ENCODE measurements at places on chromosomes 11 and 22. TPM values are rescaled to one million over a fixed set of nuclear protein-coding genes. Genes with fewer than 3 reads are reported as not detected.

Gene OR51B4
- total RNA-seq: not detected

DNA sequence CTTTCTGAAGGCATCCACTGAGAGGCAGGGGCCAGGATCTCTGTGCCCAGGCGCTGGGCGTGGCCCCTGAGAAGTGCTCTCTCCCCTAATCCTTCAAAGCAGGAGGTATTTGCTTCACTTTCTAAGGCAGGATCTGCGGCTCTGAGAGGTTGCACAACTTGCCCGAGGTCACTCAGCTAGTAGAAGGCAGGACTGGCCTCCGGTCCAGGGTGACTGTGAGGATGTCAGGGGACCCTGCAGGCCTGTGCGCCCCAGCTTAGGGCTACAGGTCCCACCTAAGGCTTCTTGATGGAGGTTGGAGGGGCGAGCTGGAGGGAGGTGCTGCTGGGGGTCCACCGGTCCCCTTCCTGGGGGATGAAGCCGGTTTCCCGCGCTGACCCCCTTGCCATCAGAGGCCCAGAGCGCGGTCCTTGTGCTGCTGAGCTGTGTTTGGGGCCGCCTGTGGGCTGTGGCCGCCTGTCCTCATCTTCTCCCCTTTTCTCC lies 979 bp downstream of the SMIM38 start:
- peak overlapping the region; percentile 68 for H3K27ac ChIP-seq
- DNase-seq: no peak
- no peaks in the 10 kb centered on the region for H3K27me3 ChIP-seq
- no peak overlapping the region for H3K4me3 ChIP-seq

GRCh38 chr11:135027461-135027860 lies 615.4 kb upstream of the B3GAT1 start:
- no peak overlapping the region for H3K4me3 ChIP-seq
- H3K4me1 ChIP-seq: no peaks in the 10 kb centered on the region
- no peaks in the 10 kb centered on the region for H3K36me3 ChIP-seq
- no peak overlapping the region for H3K27ac ChIP-seq
- DNase-seq: no peak

- H3K36me3 ChIP-seq: peaks cover 11% of the 10 kb centered on the region
- no peak for DNase-seq
- no peak overlapping the region for H3K27ac ChIP-seq
These were observed 119.7 kb downstream of the CWF19L2 start for GRCh38 chr11:107337917-107338316.

DNA sequence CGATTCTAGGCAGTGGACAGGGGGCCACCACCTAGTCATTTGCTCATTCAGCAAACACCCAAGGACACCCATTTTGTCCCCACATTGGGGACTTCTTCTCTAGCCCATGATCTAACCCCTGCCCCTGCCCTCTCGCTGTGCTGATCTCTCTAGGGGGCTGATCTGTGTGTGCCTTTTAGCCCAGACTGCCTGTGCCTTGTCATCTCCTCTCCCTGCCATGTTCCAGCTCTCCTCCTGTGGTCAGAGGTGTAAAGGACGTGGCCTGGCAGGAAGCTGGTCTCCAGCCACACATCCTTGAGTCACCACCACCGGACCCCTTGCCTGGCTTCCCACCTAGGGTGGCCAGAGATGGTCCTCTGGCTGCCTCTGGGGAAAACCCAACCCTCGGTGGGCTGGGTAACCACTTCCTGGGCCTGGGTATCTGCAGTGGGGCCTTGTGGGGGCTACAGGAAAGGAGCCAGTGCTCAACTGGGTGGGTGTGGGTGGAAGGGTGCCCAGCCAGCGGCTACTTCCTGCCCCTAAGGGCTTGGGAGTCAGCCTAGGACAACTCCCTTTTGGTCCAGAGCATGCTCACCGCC lies 1.3 kb downstream of the CTSW start:
- no peak overlapping the region for H3K27ac ChIP-seq
- no peak for DNase-seq
- peaks cover 18% of the 10 kb centered on the region for H3K36me3 ChIP-seq
- no peak overlapping the region for H3K4me3 ChIP-seq
- H3K27me3 ChIP-seq: no peaks in the 10 kb centered on the region

- H3K4me1 ChIP-seq: peaks cover 24% of the 10 kb centered on the region
- no peak for DNase-seq
- H3K27me3 ChIP-seq: no peaks in the 10 kb centered on the region
- H3K27ac ChIP-seq: peak overlapping the region; percentile 35
- H3K36me3 ChIP-seq: no peaks in the 10 kb centered on the region
These were observed 411.5 kb upstream of the DDI1 start for GRCh38 chr11:103624708-103625623.

Gene MN1
- total RNA-seq: 145 TPM

Gene PHLDA2
- 96.1 TPM for total RNA-seq

DNA sequence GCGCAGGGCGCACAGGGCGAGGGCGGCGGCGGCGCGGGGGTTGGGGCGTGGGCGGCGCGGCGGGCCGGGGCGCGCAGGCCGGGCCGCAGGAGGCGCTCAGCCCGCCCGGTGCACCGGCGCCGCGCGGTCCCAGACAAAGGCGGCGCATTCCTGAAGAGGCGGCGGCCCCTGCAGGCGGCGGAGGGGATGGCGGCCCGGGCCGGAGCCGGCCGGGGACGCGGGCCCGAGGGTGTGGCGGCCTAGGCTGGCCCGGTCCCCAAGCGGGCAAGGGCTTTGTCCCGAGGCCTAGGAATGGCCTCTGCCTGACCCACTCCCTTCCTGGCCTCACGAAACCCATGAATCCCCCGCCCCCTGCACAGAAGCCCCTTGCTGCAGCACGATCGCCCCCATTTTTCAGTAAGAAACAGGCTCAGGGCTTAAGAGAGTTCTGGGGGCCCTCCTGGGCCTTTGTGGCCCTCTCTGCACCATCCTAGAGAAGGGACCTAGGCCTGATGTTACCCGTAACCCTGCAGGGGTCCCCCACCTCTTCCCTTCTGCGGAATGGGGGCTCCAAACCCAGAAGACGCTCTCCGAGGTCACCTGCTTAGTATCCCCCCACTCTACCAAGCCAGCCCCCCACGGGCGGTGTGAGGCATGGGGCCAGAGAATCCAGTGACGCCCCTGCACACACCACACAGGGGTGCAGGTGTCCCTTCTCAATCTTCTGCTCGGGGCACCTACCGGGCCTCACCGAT lies at the start of gene RTN4R:
Gene RTN4R, minus strand, starts transcription at position 40 of the 734 bp plus-strand sequence. CDS start 226 bp downstream, outside the sequence.
- H3K36me3 ChIP-seq: no peaks in the 10 kb centered on the region
- no peak within 1 kb of the TSS for H3K27ac ChIP-seq
- H3K27me3 ChIP-seq: no peaks in the 10 kb centered on the region
- H3K4me3 ChIP-seq: peak within 1 kb of the TSS; percentile 59
- no peak for DNase-seq

Gene SLC35E4
- 10.2 TPM for total RNA-seq

Gene FGF19
- total RNA-seq: 0.13 TPM

Gene PAFAH1B2
- 84.5 TPM for total RNA-seq

Gene CCDC157
- 2.9 TPM for total RNA-seq

- peaks cover 4% of the 10 kb centered on the region for H3K36me3 ChIP-seq
- H3K27ac ChIP-seq: no peak overlapping the region
- no peaks in the 10 kb centered on the region for H3K27me3 ChIP-seq
- H3K4me3 ChIP-seq: no peak overlapping the region
- no peak for DNase-seq
- H3K4me1 ChIP-seq: peaks cover 27% of the 10 kb centered on the region
These were observed 10.6 kb downstream of the FLI1 start for GRCh38 chr11:128704517-128704916.

- no peaks in the 10 kb centered on the region for H3K27me3 ChIP-seq
- peaks cover 10% of the 10 kb centered on the region for H3K36me3 ChIP-seq
- no peak for DNase-seq
- peaks cover 76% of the 10 kb centered on the region for H3K4me1 ChIP-seq
- H3K27ac ChIP-seq: peak overlapping the region; percentile 95
These were observed 555.3 kb downstream of the MIAT start for GRCh38 chr22:27212617-27213177.

Gene CLTCL1
- 10.1 TPM for total RNA-seq

DNA sequence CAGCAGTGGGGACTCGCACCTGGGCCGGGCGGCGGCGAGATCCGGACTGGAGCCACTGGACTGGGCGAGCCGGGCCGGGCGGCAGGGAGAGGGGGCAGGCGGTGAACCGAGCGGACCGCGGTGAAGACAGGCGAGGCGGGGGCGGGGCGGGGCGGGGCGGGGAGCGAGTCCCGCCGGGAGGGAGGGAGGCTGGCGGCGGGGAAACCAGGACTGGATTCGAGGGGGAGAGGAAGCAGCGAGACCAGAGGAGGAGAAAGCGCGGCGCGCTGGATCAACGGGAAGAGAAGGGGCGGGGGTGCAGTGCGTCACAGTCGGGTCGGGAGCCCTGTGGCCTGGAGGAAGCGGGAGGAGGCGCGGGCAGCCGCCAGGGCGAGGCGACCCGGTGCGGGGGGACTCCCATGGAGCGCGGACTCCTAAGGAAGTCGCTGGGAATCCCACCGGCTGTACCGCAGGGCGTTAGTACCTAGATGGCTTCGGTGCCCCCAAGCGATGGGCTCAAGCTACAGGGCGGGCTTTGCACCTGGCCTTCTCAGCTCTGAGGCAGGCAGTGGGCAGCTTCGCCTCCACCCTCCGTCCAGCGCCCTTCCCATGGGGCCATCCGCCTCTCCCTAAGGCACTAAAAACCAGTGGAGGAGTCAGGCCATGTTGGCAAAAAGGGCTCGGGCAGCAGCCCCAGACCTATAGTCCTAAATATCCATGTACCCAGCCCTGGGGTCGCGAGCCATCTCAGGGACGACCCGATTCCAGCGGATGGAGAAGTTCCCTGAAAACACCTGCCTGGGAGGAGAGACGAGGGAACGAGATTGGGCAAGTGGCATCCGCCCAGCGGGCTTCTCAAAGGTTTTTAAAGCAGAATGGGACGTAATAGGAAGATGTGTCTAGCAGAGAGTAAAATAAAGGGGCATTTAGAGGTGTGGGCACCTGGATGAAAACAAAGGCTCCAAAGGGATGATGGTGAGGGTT lies at the start of gene TMEM121B:
Gene TMEM121B, minus strand, starts transcription at position 128 of the 963 bp plus-strand sequence. CDS start 233 bp downstream, outside the sequence.
- H3K4me1 ChIP-seq: peaks cover 5% of the 10 kb centered on the region
- H3K4me3 ChIP-seq: peak within 1 kb of the TSS; percentile 77
- DNase-seq: no peak
- H3K36me3 ChIP-seq: no peaks in the 10 kb centered on the region

DNA sequence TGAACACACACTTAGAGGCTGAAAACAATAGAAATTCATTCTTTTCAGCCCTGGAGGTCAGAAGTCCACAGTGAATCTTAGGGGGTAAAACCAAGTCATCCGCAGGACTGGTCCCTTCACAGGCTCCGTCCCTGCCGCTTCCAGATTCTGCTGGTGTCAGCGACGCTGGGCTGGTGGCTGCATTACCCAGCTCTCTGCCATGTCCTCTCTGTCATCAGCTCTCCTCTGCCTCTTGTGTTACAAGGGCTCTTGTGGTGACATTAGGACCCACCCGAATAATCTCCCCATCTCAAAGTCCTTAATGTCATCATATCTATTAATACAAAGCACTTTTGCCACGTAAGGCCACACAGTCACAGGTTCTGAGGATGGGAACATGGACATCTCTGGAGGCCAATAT lies 47.7 kb upstream of the ANO1 start:
- H3K27me3 ChIP-seq: peaks cover 32% of the 10 kb centered on the region
- H3K36me3 ChIP-seq: no peaks in the 10 kb centered on the region
- H3K4me3 ChIP-seq: no peak overlapping the region

DNA sequence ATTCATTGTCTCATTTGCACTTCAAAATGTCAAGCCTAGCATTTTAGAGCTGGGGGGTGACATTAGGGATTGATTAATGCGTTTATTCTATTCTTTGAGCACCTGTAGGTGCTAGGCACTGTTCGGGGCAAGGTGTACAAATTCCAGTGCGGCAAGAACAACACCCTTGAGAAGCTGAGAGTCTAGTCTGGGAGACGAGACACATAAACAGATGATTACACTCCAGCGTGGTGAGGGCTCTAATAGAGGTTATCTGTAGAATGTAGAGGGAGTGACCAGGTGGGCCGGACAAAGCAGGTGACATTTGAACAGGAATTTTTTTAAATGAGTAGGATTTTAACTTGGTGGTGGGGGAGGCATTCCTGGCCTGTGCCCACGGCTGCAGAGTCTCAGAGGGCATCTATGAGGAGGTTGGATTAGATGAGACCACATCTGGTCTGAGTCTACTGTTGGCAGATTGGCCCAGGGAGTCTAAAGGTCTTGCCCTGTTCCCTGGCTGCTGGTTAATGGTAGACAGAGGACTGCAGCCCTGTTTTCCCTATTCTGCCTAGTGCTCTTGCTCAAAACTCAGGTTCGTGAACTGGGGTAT lies 970 bp downstream of the CAT start:
- no peaks in the 10 kb centered on the region for H3K36me3 ChIP-seq
- peaks cover 15% of the 10 kb centered on the region for H3K4me1 ChIP-seq
- H3K27me3 ChIP-seq: no peaks in the 10 kb centered on the region
- DNase-seq: no peak
- peak overlapping the region; percentile 83 for H3K4me3 ChIP-seq

- peaks cover 5% of the 10 kb centered on the region for H3K36me3 ChIP-seq
- no peak overlapping the region for H3K4me3 ChIP-seq
- H3K27me3 ChIP-seq: no peaks in the 10 kb centered on the region
- no peak overlapping the region for H3K27ac ChIP-seq
These were observed 303.5 kb downstream of the TBC1D22A start for GRCh38 chr22:47065756-47066615.

Gene SCARF2
- total RNA-seq: 50.8 TPM

- DNase-seq: no peak
- H3K36me3 ChIP-seq: no peaks in the 10 kb centered on the region
- no peaks in the 10 kb centered on the region for H3K4me1 ChIP-seq
- H3K27me3 ChIP-seq: peaks cover 64% of the 10 kb centered on the region
- no peak overlapping the region for H3K27ac ChIP-seq
- H3K4me3 ChIP-seq: no peak overlapping the region
These were observed 54.2 kb upstream of the PHF21A start for GRCh38 chr11:46175401-46176002.

DNA sequence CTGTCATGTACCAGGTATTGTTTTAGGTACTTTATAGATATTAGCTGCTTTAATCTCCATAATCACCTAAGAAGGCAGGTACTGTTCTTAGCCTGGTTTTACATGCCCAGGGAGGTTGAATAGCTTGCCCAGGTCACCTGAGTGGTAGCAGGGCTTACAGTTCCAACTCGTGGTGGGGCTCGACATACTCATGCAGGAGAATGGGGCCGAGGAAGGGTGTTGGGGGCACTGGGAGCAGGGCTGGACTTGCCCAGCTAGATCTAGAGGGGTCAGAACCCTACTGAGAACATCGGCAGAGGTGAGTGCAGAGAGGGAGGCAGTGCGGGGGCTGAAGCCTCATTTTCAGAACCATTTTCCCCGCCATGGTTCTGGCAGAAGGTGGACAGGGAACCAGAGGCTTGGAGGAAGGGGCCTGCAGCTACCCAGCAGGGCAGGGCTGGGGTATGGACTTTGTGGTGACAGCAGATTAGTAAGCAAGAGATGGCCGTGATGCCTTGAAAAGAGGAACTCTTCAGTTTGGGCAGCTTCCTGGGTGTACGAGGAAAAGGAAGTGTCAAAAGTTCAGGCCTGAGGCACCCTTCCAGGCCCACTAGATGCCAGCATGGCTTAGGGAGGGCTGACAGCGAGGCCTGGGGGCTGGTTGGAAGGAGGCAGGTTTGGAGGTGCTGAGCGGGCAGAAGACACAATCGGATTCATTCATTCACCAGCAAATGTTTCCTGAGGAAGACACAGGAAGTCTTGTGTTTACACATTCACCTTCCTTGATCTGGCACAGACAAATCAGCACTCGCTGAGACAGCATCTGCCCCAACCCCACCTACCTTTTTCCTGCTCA lies 54.7 kb upstream of the LYVE1 start:
- H3K27me3 ChIP-seq: no peaks in the 10 kb centered on the region
- peaks cover 4% of the 10 kb centered on the region for H3K36me3 ChIP-seq
- DNase-seq: peak; percentile 71
- peak overlapping the region; percentile 34 for H3K27ac ChIP-seq
- no peaks in the 10 kb centered on the region for H3K4me1 ChIP-seq
- H3K4me3 ChIP-seq: no peak overlapping the region

GRCh38 chr11:56852131-56852530 lies 103.6 kb upstream of the OR9G4 start:
- no peak for DNase-seq
- no peaks in the 10 kb centered on the region for H3K4me1 ChIP-seq
- H3K27ac ChIP-seq: no peak overlapping the region

Gene FDX1
- total RNA-seq: 6.3 TPM
